ENCODE measurements at places on chromosomes 2 and 18. TPM values are rescaled to one million over a fixed set of nuclear protein-coding genes. Genes with fewer than 3 reads are reported as not detected.

RIT2 gene
- not detected for total RNA-seq

DNA sequence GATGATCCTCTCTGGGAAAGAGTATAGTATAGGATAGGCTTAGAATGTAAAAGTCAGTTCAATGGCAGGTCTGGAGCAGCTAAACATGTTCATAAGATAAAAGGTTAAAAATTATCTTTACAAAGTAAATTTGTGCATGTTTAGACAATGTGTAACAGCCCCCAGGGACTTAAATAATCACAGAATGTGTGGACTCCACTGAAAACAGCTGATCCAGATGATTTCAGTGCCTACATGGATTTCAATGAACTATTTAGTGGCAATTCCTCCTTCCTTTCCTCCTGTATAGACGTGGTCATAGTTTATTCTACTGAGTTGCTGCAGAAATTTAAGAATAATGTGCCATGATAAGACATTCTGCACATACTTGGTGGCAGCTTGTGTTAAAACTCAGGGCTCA, 42.9 kb downstream of the ARHGEF33 start:
- H3K4me3 ChIP-seq: no peak overlapping the region
- H3K36me3 ChIP-seq: no peaks in the 10 kb centered on the region
- DNase-seq: no peak
- no peaks in the 10 kb centered on the region for H3K27me3 ChIP-seq

DNA sequence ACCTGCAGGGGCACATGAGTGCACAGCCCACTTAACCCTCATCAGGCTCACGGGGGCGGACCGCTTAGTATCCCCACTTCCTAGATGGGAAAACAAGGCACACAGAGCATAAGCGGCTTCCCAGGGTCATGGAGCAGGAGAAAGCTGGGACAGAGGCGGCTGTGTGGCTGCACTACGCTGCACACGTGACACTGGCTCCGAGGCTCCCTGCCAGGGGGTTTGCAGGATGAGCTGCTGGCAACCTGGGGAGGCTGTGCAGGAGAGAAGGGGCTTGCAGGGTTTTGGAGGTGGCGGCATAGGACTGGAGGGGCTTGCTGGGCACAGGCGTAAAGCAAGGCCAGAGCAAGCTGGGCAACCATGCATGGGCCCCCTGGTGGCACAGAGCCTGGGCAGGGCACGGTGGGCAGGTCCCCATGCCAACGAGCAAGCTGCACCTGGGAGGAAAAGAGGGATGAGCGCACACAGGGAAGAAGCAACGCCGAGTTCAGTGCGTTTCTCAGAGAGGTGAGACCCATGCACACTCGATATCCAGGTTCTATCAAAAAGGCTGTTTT, 268.6 kb downstream of the HDAC4 start:
- H3K27ac ChIP-seq: no peak overlapping the region
- no peaks in the 10 kb centered on the region for H3K27me3 ChIP-seq
- H3K36me3 ChIP-seq: peaks cover 99% of the 10 kb centered on the region
- no peak for DNase-seq
- no peak overlapping the region for H3K4me3 ChIP-seq

- no peak for DNase-seq
- H3K27me3 ChIP-seq: no peaks in the 10 kb centered on the region
- no peaks in the 10 kb centered on the region for H3K36me3 ChIP-seq
- no peaks in the 10 kb centered on the region for H3K4me1 ChIP-seq
- H3K27ac ChIP-seq: no peak overlapping the region
These were observed 94.3 kb downstream of the MBD2 start for GRCh38 chr18:54130177-54130576.
